ENCODE measurements at places on chromosomes 7 and 10.

- DNase-seq, result no peak
Observed at GRCh38 chr10:92173996-92174395, 116.9 kb downstream of the CPEB3 start.

DNA sequence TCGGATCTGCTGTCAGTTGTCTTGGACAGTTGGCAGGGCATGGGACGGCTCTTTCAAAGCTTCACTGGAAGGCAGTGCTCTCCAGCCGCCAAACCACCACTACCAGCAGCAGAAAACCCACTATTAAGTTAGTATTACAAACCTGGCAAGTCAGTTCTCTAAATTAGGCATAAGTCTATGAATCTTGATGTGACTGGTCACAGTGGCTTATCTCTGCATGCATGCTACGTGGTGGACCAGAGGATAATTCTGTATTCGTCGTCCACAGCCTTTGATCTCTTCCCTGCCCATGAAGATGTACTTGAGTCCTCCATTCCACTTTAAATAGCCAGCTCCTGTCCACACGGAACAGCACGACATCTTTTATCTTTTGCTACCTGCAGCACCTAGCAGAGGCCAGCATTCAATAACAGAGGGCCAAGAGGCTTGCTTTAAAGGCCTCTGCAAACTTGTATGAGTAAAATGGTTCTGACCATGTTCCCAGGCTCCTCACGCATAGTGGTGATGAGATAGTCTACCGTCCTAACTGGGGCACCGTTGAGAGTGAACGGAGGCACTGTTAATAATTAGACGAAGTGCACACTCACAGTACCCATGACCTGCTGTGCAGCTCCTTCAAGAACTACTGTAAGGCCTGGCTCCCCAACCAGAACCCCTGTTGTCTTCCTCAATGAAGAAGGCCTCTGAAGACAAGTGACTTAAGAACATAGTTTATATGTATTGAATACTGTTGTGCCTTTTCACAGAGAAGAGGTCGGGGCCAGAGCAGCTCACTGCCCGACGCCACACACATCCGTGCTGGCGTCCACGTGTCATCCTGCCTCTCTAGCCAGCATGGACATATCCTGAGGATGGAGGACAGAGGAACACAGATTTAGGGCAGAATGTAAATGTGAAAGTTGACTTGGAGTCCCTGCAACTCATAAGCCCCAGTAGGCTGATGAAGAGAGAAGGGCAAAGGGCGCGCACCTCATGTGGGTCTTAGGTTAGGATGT is 1.0 kb downstream of the GPR146 start:
- DNase-seq, result no peak

DNA sequence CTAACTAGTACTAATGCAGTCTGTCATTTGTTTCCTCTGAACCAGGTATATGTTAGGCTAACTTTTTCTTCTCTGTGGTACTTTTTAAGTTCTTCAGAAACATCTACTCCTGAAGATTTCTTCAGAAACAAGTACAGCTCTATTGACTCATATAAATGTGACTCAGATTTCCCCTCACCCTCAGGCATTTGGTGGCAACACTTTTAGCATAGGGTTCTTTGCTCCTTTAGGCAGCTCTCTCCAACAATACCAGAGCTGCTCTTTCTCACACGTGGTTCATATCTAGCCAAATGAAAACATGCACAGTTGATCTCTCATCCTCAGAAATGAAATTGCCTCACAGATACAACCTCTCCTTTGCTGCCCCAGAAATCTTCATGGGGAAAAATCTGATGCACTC is 939.8 kb downstream of the SORCS1 start:
- no peak for DNase-seq

DNA sequence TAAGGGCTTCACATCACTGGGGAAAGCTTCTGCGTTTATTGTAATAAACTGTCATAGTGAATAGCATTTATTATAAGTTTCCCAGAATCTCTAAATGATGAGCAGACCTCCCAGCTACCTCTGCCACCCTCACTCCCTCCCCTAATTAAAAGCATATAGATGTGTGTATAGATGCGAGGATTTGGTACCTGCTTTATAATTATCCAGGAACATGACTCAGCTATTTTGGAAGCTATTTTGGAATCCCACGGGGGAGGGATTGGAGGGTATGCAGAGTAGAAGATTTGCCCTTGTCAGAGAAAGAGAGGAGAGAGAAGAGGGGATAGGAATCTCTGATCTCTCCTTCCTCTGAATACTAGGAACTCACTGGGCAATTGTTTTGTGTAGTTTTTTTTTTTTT is 455.3 kb downstream of the ADRA2A start:
- DNase-seq, result no peak

GRCh38 chr7:2826771-2827170 is 17.3 kb downstream of the GNA12 start:
- DNase-seq, result no peak

- DNase-seq, result no peak
Observed at GRCh38 chr7:47666164-47666862, 84.4 kb upstream of the TNS3 start.

GRCh38 chr7:52525772-52526341 is 509.6 kb upstream of the POM121L12 start:
- DNase-seq, result no peak

- DNase-seq, result no peak
Observed at GRCh38 chr7:73435471-73436009, 2.0 kb downstream of the FZD9 start.

GRCh38 chr7:138768241-138768640 is 29.6 kb upstream of the TMEM213 start:
- DNase-seq, result no peak

- no peak for DNase-seq
Observed at GRCh38 chr7:115558161-115558560, 472.4 kb downstream of the TFEC start.

GRCh38 chr7:39374436-39375040 is 191.7 kb upstream of the YAE1 start:
- no peak for DNase-seq

DNA sequence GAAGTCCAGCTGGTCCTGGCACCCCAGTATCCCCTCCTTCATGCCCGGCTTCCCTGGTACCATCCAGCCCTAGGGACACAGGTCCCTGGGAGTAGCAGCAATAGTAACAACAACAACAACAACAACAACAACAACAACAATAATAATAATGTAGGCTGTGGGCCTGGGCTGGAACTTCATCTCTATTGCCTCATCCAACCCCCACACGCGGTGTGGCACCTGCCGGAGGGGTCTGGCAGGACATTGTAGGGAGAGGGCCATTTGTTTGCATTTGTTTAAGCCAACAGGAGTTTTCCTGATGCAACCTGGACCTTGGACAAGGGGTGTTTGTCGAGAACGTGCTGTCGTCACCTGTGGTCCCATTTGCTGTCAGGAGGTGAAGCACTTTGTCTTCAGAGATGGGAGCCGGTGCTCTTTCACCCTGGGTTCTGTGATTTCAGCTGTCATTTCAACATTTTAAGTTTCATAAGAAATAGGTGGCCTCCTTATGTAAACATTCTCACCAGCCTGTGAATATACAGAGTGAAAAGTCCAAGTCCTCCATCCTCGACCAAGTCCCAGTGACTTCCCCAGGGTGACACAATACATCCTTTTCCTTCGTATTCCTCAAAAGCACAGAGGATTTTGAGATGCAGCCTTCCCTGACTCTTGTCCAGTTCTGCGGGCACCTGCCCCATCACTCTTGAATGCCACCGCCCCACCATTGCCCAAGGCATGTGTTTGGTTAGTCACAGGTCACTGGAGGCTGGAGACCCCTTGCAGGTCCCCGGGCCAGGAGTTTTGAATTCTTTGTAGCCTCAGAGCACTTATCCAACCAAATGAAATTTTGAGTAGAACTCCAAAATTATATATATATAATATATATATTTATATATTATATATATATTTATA is 9.2 kb downstream of the LHPP start:
- no peak for DNase-seq

GRCh38 chr7:3431306-3431705 is 130.3 kb downstream of the SDK1 start:
- DNase-seq, result no peak

- no peak for DNase-seq
Observed at GRCh38 chr10:129191797-129192196, 275.2 kb upstream of the MGMT start.

GRCh38 chr10:80411681-80412220 is 3.4 kb downstream of the PRXL2A start:
- DNase-seq, result no peak

DNA sequence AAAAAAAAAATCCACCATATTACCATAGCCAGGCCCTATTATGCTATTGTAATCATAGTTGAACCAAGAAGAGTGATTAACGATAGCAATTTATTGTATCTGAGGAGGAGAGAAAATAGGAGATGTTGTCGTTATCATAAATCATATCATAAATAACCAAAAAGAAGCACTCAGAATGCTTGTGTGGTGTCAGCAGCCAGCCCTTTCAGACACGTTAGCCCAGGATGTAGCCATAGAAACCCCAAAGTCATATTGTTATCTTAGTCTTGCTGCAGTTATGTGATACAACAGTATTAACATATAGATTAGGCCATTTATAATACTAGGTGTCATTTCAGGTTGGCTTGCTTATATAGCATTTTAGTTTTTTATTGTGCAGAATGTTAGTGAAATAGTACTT is 102.2 kb upstream of the GATA3 start:
- no peak for DNase-seq

DNA sequence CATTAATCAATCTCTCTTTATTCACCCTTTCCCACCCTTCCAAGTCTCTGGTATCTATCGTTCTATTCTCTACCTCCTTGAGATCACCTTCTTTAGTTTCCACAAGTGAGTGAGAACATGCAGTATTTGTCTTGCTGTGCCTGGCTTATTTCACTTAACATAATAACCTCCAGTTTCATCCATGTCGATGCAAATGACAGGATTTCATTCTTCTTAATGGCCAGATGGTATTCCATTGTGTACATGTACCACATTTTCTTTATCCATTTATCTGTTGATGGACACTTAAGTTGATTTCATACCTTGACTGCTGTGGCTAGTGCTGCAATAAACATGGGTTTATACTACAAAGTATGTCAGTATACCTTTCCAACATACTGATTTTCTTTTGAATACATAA is 3.8 kb upstream of the AOAH start:
- DNase-seq, result no peak

- DNase-seq, result no peak
Observed at GRCh38 chr10:119742947-119743648, 17.2 kb downstream of the INPP5F start.

- DNase-seq, result no peak
Observed at GRCh38 chr7:34320412-34320811, 337.6 kb upstream of the NPSR1 start.

DNA sequence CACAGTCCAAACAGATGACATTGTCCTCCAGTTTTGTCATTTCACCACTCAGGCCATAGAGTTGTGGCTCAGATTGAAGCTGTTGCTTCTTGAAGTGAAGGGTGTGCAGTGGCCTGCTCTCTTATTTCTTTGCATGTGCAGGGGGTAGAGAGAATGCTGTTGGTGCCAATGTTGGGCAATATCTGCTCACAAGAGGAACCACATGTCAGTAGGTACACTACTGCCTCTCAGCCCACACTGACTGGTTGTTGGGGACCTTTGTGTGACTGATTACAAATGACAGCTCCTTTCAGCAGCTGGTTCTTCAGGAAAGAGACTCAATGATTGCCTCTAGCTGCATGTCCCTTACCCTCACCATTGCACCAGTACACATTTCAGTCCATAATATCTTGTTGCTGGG is 21.9 kb upstream of the SFTPA1 start:
- DNase-seq, result no peak

- DNase-seq, result no peak
Observed at GRCh38 chr10:88992921-88993524, 2.4 kb downstream of the FAS start.
